Activated T-cell treated with anti-CD3 and anti-CD28 coated beads, Interleukin-2, amount 50 U/mL, for 72 hours (primary cell): ENCODE measurements at places on chromosomes 2 and 18.

- no peak for DNase-seq
Observed at GRCh38 chr18:25443776-25444175, 91.8 kb upstream of the ZNF521 start.

- DNase-seq = no peak
Observed at GRCh38 chr18:35736696-35737095, 155.2 kb downstream of the GALNT1 start.

GRCh38 chr2:3986063-3986462 lies 282.7 kb downstream of the DCDC2C start:
- DNase-seq = no peak

- DNase-seq = no peak
Observed at GRCh38 chr2:69580486-69580885, 63.1 kb downstream of the AAK1 start.

- no peak for DNase-seq
Observed at GRCh38 chr18:49875783-49876182, 62.5 kb upstream of the ACAA2 start.

DNA sequence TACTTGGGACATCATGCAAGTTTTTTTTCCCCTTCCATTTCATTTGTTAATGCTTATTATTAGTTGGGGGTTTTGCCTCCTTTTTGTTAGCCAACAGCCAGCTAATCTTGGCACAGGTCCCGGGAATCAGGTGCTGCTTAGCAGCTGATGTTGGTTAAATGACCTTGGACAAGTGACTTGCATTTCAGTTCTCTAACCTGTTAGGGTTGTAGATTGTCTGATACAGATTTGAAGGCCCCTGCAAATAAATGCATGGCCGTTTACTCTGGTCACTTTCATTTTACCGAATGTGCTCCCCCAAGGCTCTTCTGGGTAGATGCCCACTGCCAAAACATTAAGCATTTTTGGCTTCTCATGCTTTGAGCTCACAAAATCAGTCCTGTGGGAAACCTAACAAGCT lies 120.9 kb downstream of the SPTBN1 start:
- DNase-seq = no peak

- DNase-seq = no peak
Observed at GRCh38 chr18:79692886-79693285, 13.3 kb downstream of the CTDP1 start.

GRCh38 chr2:170436077-170436943 lies 258.4 kb downstream of the MYO3B start:
- no peak for DNase-seq

DNA sequence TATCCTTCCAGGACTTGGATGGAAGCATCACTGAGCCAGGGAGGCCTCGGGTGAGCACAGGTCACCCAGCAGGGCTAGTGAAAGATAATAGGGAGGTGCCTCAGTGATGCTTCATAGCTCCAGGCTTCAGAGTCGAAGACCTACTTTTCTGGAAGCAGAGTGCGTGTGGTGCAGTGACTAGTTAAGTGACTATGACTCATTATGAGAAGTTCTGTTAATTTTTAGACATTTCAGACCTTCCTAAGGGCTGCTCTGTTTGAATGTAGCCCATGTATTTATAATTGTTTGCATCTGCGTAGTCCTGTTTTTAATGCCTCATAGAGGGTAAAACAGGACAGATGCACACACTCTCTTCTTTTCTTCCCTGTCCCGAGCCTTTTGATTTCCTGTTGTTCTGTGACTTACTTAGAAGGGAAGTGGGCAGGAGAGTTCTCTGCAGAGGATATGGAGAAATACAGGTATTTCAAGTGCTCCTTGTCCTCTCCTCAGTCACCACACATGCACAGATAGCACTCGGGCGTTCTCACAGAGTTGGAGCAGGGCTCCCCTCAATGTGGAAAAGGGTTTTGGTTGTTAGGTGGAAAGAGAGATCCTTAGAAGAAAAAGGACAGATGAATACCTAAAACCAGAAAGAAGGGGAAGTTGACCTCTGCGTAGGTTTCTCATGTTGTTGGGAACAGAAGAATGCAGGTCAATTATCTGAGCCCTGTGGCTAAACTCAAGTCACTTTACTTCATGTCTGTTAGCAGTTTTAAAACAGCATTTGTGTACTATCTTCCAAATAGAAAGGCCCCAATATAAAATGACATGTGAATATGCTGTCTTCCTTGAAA lies 34.7 kb downstream of the RALB start:
- DNase-seq = peak; percentile 48

DNA sequence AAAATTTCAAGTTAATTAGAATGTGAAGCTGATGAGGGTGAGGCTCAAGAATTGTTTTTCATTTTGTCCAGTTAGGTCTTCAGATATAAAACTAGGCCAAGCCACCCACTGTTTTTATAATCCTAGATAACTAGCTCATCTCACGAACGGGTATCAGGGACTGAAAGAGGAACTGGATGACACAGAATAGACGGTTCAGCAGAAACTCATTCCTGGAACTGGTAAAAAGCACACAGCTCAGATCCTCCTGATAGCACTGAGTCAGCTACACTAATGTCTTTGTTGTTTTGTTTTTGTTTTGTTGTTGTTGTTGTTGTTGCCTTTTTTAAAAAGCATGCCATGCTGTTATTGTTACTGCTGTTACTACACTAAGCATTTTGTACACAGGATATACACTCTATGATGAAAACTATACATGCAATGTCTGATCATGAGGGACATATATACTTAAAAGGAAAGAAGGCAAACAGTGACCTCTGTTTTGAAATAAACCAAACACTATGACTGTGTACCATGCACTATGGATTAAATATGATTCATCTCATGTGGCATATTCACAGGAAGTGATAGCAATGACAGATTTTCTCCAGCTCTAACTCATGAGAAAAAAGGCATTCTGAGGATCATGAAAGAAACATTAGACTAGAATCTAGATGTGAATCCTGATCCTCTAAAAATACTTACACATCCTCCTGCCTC lies 437.6 kb downstream of the NCKAP5 start:
- DNase-seq = no peak

DNA sequence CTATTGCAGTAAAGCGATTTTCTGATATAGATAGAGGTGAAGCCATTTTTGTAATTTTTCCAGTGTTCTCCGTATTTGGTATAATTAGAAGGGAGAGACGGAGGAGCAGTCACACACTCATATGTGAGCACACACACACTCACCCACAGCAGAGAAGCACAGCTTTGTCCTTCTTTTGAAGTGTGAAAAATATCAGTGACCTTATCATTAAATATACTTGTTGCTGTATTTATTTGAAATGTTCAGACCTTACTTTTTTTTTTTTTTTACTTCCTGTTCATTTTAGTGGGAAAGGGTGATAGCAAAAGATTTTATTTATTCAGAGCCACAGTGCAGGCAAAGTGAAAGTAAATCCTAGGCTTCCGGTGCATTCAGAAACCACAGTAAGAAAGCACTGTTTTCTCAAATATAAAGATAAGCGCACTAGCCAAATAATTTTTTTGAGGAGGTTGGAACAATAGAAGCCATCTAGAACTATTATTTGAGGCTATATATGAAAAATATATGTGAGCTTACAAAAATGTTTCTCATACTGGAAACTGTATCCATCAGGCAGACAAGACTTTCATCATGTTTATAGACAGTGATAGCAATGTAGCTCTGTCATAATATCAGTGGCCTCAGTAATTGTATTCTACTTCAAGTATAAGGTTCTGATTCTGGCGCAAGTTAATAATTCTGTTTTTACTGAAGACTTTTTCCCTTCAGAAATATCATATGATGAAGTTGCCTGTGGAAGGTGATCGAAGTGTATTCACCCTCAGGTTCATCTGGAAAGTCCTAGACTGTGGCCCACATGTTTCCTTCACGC lies 37.2 kb downstream of the TSHZ1 start:
- DNase-seq = no peak

GRCh38 chr2:147019311-147019710 lies 825.5 kb upstream of the ACVR2A start:
- DNase-seq = no peak

GRCh38 chr2:100397118-100397860 lies 20.2 kb downstream of the CHST10 start:
- DNase-seq = no peak

DNA sequence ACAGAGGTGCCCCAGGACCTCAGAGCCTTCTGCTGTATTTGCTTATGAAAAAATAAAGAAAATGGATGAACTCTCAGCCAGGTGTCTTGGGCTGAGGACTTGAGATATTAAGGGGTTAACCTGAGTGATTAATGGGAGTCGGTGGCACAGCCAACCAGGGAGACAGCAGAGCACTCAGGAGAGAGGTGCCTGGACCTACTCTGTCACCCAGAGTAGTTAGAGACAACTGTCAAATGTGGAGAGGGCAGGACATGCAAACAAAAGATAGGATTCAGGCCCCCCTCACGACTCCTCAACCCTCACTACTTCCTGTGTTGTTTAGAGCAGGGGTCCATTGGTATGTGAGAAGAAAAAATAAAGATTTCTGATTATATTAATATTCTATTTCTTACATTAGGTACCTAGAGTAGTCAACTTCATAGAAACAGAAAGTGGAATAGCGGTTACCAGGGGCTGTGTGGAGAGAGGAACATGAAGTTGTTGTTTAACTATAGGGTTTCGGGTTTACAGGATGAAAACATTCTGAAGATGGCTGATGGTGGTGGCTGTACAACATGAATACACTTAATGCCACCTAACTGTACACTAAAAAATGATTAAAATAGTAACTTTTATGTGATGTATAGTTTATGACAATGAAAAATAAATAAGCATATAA lies 28.6 kb upstream of the CETN1 start:
- no peak for DNase-seq

- no peak for DNase-seq
Observed at GRCh38 chr2:53629001-53629400, 138.6 kb upstream of the CHAC2 start.

DNA sequence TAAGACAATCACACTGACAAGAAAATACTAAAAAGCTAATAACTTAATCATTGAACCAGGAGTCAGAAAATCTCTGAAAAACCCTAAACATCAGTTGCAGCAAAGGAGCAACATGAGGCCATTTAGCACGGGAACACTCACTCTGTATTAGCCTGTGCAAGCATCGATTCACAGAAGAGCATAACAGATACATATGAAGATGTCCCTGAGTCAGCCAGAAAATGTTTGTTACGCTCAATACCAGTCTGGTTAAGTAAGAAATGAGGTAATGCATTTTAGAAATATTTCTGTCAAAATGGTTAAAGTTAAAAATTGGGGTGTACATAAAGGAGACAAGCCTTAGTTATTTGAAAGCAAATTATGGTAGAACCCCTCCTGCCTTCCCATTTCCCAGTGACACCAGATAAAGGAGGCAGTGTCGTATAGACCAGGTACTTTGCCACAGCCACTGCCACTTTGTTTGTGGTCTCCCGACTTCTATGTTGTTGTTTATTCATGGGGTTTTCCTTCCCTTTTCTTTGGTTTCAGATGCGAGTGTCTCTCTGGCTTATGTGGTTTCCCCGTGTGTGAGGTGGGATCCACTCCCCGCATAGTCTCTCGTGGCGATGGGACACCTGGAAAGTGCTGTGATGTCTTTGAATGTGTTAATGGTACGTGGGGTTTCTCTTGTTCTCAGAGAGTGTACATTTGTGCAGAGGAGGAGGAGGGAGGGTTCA lies 108.6 kb downstream of the CRIM1 start:
- no peak for DNase-seq

DNA sequence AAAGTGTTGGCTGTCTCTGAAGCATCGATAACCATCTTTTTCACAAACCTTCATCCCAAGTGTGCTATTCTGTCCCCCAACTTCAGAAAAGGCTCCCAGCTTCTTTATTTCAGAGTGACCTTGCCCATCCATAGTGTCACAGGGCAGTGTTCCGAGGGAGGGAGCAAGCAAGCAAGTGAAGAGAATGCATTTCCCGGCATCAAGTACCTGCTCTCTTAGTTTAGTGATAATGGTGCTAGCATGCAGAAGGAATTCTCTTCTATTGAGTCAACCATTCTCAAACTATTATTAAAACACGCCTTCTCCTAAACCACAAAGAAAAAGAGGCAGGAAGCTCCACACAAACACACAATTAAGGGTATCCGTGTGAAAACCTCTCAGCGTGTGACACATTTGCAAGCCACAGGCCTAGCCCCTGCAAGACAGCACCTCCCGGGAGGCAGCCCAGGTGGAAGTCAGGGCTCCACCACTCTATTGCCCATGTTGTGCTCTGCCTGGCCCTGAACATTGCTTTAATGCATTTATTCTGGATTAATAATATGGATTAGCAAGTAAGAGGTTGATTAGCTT lies 504.9 kb downstream of the GALR1 start:
- no peak for DNase-seq

DNA sequence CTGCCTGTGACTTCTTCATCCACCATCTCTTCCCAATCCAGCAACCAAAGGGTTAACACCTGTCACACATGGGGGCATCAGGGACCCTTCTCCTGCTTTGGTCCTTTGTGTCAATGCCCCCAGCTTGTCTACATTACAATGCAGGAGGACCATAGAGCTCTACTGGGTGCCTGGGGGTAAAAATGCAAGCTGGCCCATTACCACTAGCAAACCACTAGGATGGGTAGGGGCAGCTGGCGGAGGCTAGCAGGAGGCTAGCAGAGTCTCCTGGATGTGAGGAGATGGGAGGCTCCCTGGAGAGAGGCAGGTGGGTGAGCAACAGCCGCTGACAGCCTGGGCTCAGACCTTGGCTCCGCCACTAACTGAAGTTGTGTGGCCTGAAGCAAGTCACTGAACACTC lies 153.4 kb upstream of the SKOR2 start:
- no peak for DNase-seq

- no peak for DNase-seq
Observed at GRCh38 chr18:9239720-9240119, 94.9 kb upstream of the TWSG1 start.

GRCh38 chr2:42334220-42334619 lies 26.8 kb downstream of the COX7A2L start:
- DNase-seq = no peak

- no peak for DNase-seq
Observed at GRCh38 chr2:67548317-67549201, 151.4 kb downstream of the ETAA1 start.

DNA sequence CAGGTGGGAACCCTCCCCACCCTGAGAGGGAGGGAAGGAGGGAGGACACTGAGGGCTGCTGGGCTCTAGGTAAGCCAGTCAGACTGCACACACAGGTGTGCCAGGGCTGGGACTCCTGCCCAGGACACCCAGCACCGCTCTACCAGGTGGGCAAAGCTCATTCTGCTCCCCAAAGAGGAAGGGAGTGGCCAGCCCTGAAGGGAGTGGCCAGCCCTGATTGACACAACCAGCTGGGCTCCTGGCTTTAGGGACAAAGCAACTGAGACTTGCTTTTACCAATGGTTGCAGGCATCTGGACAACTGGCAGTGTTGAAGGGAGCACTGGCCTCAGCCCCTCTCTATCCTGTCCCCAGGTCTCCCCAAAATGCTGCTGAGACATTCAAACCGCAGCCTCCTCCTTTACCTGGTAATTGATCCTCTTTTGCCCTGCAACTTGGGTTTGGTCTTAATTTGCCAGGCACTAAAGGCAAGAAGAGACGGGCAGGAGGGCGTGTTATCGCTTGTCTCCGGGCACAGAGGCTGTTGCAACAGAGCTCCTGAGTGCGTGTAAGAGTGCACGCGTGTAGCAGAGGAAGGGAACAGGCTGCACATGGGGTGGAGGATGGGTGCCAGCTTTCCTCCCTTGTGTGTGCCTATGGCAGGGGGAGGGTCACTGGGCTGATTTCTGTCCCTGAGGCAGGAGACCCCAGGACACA lies 14.5 kb upstream of the FOSL2 start:
- DNase-seq = no peak

- DNase-seq = no peak
Observed at GRCh38 chr18:13610555-13611141, 115.7 kb downstream of the FAM210A start.

GRCh38 chr2:181125359-181125758 lies 145.0 kb downstream of the UBE2E3 start:
- no peak for DNase-seq
